MCF 10A (cell line): ENCODE measurements at places on chromosomes 2 and 18. TPM values are rescaled to one million over a fixed set of nuclear protein-coding genes. Genes with fewer than 3 reads are reported as not detected.

IL1B gene
- 5.4 and 5.5 TPM in 2 replicates for total RNA-seq

CERKL gene
- total RNA-seq: 0.23 TPM in 1 of 2 replicates, not detected in the other

PSME4 gene
- 54.8 and 65.2 TPM in 2 replicates for total RNA-seq

FN1 gene
- total RNA-seq: 564 and 636 TPM in 2 replicates

IL36B gene
- total RNA-seq: not detected in 2 replicates

ANKRD53 gene
- not detected in 2 replicates for total RNA-seq

CCL20 gene
- 18.0 and 34.4 TPM in 2 replicates for total RNA-seq

DES gene
- total RNA-seq: not detected in 2 replicates
